DND-41 (cell line): ENCODE measurements at places on chromosomes 5 and 9.

GRCh38 chr5:56055287-56055686 is 60.5 kb upstream of the IL6ST start:
- H3K36me3 ChIP-seq = no peaks in the 10 kb centered on the region
- H3K27ac ChIP-seq = no peak overlapping the region
- no peak for DNase-seq
- peaks cover 24% of the 10 kb centered on the region for H3K4me1 ChIP-seq
- H3K4me3 ChIP-seq = no peak overlapping the region
- H3K27me3 ChIP-seq = no peaks in the 10 kb centered on the region

DNA sequence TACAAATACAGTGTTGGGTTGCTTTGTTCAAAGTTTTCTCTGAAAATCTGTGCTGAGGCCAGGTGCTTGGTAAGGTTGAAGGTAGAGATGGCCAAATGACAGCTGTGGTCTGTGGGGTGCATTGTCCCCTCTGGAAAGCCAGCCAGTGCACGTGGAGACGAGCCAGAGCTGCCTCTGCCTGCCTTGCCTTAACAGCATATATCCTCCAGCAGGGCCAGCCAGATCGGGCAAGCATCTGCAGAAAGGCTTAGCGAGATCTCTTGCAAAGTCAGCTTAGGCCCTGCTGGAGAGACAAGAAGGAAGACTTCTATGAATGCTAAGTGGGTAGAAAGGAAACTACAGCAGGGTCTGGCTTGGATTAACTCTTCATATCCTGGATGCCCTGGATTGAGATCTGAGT is 49.5 kb downstream of the GRIA1 start:
- H3K27ac ChIP-seq = no peak overlapping the region
- no peaks in the 10 kb centered on the region for H3K4me1 ChIP-seq

DNA sequence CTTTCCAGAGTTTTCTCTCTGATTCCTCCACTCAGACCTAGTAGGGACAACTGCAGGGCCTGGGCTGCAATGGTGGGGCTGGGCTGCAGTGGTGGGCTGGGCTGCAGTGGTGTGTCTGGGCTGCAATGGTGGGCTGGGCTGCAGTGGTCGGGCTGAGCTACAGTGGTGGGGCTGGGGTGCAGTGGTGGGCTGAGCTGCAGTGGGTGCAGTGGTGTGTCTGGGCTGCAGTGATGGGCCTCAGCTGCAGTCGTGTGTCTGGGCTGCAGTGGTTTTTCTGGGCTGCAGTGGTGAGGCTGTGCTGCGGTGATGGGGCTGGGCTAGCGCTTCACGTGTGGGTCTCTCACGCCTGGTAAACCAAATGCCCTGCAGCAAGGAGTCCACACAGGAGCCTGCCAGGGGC is 27.4 kb downstream of the ABO start:
- no peaks in the 10 kb centered on the region for H3K4me1 ChIP-seq
- H3K27me3 ChIP-seq = peaks cover 8% of the 10 kb centered on the region
- no peak overlapping the region for H3K27ac ChIP-seq
- no peak overlapping the region for H3K4me3 ChIP-seq
- DNase-seq = no peak

DNA sequence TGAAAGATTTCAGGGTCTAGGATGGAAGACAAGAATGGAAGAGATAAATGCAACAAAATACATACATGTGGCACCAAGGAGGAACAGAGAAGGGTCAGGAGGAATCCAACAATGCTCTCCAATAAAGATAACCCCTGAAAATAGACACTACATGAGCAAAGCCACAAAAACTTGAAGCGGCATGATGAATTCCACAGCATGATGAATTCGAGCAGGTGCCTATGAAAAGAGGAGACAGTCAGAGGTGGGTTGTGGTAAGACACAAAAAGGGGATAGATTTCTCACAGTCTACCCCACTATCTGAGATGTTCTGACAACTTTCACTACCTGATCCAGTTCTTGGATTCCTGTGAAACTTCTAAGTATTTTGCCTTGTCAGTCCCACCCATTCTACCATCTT is 81.5 kb upstream of the PAPPA start:
- no peaks in the 10 kb centered on the region for H3K27me3 ChIP-seq
- no peak overlapping the region for H3K4me3 ChIP-seq
- no peaks in the 10 kb centered on the region for H3K4me1 ChIP-seq
- no peak for DNase-seq
- no peak overlapping the region for H3K27ac ChIP-seq

DNA sequence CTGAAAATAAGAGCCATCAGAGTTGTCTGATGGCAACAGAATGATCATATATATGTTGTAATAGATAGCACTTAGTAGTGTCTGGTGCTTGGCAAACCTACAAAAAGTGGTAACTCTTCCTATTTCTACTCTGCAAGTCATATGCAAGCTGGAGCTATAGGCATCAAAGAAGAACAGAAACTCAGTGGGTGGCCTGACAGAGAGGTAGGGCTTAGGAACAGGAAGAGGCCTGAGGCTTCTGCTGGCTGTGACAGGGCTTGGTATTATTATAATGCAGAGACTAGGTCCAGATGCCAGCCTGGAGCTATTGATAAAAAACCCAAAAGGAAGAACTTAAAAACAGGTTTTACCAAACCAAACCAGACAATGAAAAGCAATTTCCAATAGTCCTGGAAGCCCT is 4.4 kb upstream of the DIAPH1 start:
- DNase-seq = no peak
- H3K36me3 ChIP-seq = peaks cover 73% of the 10 kb centered on the region
- H3K4me3 ChIP-seq = no peak overlapping the region
- no peak overlapping the region for H3K27ac ChIP-seq
- H3K4me1 ChIP-seq = peaks cover 10% of the 10 kb centered on the region
